Pulmonary artery endothelial cell (primary cell): ENCODE measurements at places on chromosomes 16 and 17. TPM values are rescaled to one million over a fixed set of nuclear protein-coding genes. Genes with fewer than 3 reads are reported as not detected.

DNA sequence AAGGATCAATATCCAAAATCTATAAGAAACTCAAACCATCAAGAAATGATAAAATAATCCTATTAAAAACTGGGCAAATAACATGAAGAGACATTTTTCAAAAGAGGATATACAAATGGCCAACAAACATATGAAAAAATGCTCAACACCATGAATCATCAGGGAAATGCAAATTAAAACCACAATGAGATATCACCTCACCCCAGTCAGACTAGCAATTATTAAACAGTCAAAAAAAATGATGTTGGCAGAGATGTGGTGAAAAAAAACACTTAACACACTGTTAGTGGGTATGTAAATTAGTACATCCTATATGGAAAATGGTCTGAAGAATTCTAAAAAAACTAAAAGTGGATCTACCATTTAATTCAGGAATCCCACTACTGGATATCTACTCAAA, 379.0 kb upstream of the SOX9 start:
- no peak for DNase-seq

DNA sequence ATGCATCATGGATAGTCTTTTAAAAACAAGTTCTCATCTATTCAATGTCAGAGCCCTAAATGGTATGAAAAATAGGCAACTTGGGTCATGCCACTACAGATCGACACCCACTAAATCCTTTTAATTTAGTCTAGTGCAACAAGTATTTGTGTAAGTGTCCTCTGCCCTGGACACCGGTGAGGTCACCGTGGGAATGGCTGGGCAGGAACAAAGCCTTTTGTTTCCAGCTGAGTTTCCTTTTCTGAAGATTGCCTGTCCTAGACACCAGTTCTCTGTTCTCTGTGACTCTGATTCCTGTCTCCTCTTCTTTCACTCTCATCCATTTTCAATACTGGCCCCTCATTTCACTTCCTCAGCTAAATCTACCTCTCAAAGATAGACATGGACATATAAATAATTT, 446.5 kb downstream of the MAF start:
- no peak for DNase-seq

- no peak for DNase-seq
These were observed 67.5 kb downstream of the SHISA6 start for GRCh38 chr17:11308531-11308930.

- DNase-seq, result no peak
These were observed 10.8 kb upstream of the CDR2 start for GRCh38 chr16:22385196-22385595.

- DNase-seq, result no peak
These were observed 311.3 kb downstream of the CDH13 start for GRCh38 chr16:82937926-82938520.

- DNase-seq, result no peak
These were observed 574.6 kb upstream of the HSBP1 start for GRCh38 chr16:83233153-83233552.

DNA sequence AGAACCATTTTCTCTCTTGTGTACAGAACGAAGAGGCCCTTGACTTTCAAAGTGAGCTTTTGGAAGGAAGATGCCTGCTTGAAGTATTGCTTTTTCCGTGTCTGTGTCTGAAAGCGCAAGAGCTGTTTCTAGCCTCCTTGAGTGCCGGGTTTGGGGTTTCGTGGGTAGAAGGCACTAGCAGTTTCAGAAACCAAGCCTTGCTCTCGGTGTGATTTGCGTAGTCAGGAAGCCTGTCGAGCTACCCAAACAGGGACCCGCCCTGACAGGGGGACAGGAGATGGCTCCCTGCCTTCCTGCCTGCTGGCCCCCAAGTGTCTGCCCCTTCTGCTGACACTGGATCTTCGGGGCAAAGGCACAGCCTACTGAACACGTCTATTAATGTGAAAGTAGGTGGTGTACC, 322.0 kb downstream of the MAF start:
- no peak for DNase-seq

DNA sequence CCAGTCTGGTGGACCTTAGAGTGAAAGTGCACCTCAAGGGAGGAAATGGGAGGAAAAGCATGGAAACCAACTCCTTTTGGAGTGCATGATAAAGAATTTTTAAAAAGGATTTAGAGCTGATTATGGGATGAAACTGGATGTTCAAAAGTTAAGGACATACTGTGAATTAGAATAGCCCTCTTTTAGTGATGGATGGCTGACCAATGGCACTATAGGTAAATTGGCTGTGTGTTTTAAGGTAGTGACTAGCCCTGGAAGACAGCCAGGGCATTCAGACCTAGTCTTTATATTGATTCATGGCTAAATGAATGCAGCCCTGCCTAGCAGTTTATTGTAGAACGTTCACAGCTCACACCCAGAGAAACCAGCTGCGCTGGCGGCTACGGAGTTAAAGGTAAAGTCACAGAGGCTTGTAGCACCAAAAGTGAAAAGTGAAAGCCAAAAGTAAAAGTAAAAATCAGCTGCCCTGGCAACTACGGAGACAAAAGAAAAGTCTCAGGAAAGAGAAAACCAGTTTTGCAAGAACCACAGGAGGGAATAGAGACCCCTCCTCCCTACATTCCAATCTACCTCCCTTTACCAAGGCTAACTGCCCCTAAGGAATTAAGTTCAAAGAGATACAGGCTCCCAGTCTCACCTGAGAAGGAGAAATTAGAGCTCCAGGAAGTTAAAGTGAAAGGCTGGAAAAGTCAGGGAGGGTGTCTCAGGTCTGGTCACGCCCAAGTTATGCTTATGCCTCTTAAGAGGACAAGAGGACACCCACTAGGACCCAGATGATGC, 21.8 kb downstream of the ACSM1 start:
- no peak for DNase-seq

The CD68 gene
- 2.0 and 3.6 TPM in 2 replicates for total RNA-seq
